Heart right ventricle (tissue), 16 donors: ENCODE measurements at places on chromosomes 7 and 10. TPM values are rescaled to one million over a fixed set of nuclear protein-coding genes. Genes with fewer than 3 reads are reported as not detected.

DNA sequence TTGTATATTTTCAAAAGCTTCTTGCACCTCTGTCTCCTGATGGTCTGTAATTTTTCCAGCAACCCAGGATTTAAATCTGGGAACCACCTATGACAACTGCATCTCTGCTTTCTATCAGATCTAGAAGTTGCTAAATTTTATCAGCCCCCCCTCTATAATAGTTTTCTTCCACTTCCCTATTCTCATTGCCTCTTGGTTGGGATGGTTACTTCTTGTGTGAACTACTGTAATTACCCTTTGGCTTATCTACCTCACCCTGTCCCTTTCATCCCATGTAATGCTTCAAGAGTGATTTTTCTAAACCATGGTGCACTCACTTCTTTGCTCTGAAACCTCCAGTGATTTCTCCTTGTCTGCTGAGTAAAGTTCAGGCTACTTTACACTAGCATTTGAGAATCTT lies 92.3 kb downstream of the BMPR1A start:
- DNase-seq, result no peak

GRCh38 chr10:63264617-63265221 lies 131.6 kb downstream of the NRBF2 start:
- no peak for DNase-seq

DNA sequence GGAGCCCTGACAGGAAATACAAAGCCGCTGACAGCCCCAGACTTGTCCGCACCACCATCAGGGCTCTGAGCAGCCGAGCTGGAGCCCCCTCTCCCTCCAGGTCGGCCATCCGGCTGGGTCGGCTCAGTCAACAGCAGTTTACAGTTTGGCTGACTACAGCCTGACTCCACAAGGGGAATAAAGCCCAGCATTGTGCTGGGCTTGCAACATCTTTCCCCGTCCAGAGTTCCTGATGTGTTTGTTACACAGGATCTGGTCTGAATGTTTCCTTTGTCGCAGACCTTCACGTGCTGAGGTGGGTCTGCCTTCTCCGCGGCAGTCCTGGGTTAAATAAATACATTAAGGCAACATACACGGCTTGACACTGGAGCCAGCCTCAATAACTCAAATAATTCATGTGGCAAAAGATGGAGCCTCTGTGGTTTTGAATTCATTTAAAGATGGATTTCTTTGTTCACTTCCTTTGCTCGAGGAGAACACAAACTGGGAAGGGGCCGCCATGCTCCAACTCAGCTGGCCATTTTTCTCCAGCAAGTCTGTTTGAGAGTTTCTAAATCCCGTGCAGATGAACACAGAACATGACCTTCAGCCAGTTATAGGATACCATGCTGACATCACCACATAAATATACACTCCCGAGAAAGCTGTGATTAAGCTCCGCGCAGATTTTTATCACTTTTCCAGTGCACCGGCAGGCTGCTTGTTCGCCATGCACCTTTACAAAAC lies 192.1 kb downstream of the WDR11 start:
- DNase-seq, result no peak

DNA sequence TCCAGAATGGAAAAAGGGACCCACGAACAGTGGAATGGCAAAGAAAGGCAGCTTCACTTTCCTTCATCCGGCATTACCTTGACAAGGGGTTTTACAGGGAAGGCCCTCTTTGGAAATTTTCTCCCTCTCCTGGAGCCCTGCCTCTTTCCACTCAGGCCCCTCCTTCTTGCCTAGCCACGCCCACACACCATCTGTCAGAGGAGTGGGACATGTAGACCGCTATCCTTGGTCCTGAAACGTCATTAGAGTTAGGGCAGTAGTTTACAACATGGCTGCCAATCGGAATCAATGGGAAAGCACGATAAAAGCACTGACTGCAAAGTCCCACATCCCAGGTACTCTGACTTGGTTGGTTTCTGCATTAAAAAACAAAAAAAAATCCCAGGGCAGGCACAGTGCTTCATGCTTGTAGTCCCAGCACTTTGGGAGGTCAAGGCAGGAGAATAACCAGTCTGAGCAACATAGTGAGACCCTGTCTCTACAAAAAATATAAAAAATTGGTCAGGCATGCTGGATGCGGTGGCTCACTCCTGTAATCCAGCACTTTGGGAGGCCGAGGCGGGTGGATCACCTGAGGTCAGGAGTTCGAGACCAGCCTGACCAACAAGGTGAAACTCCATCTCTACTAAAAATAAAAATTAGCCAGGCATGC lies 96.4 kb downstream of the MARCHF5 start:
- peak; percentile 50 for DNase-seq

- DNase-seq, result no peak
Observed at GRCh38 chr7:31043051-31043471, 9.0 kb upstream of the ADCYAP1R1 start.

Gene GPR15LG
- not detected for total RNA-seq

GRCh38 chr7:2512179-2512661 lies 7.4 kb upstream of the LFNG start:
- no peak for DNase-seq

GRCh38 chr10:131686781-131687420 lies 213.9 kb upstream of the PPP2R2D start:
- no peak for DNase-seq

DNA sequence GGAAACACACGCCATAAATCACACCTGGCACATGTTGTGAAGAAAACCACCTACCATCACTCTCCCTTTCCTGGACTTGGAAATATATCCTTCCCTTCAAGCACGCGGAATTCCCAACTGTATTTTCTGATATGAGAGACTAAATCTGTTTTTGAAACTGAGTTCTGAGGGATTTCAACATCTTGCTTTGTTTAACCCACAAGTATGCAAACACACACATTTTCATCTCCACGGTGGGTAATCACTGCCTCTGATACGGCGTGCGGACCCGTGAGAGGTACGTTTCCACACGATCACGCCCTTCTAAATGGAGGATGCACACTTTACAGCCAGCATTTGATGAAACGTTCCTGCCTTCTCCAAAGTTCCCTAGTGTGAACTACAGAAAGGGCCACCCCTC lies 83.4 kb downstream of the ZRANB1 start:
- no peak for DNase-seq

DNA sequence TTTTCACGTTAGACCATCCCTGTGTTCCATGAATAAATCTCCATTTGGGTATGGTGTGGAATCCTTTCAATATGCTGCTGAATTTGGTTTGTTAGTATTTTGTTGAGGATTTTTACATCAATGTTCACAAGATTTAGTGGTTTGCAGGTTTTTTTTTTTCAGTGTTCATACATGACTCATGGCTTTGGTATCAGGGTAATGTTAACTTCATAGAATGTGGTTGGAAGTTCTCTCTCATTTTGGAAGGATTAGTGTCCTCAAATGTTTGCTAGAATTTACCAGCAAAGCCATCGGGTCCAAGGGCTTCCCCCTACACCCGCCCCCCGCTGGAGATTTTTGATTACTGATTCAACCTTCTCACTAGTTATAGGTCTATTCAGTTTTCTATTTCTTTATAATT lies 398.0 kb downstream of the NXPH1 start:
- DNase-seq, result no peak

GRCh38 chr10:93379731-93380575 lies 102.2 kb downstream of the MYOF start:
- DNase-seq, result no peak

Gene RHEB
- 116 TPM for total RNA-seq

- DNase-seq, result no peak
Observed at GRCh38 chr10:13550802-13551201, 22.0 kb upstream of the BEND7 start.

GRCh38 chr7:90816511-90817142 lies 220.5 kb downstream of the CDK14 start:
- DNase-seq, result no peak
